ENCODE measurements at places on chromosomes 5 and 9.

- no peak for DNase-seq
These were observed 977 bp downstream of the MGAT4B start for GRCh38 chr5:179805529-179806249.

DNA sequence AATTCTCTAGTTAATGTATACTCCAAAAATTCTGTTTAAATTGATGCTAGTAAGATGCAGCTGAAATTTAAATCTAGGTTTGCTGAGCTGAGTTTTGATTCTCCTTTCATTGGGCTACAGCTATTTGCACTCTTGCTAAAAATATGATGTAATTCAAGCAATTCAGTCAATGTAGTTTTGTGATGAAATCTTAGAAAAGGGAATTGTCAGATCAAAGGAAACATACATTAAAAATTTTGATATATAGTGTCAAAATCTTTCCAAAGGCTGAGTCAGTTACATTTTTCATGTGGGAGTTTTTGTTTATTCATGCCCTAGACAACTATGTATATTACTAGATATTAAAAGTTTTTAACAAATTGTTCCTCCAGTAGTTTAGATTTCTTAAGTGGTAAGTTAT lies 334.9 kb upstream of the DAB2 start:
- DNase-seq: no peak

- no peak for DNase-seq
These were observed 1.7 kb downstream of the MEGF9 start for GRCh38 chr9:120712539-120713031.

GRCh38 chr5:147391781-147392180 lies 118.1 kb downstream of the DPYSL3 start:
- no peak for DNase-seq

DNA sequence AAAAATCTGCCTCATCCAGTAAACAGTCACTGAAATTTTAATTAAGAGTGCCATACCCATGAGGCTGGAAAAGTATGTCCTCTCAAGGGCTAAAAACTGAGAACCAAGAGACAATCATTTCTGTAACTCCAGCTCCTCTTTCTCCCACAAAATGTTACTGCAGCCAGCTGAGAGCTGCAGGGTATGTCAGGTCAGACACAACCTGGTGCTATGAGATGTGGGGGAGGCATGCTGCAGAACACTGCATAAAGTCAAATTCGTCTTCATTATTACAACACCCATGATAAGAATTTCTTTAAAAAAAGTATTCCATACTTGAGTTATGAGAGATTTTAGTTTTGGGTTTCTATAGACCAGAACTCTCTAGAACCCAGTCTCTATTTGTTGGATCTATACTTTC lies 162.2 kb downstream of the CDC42SE2 start:
- DNase-seq: no peak

DNA sequence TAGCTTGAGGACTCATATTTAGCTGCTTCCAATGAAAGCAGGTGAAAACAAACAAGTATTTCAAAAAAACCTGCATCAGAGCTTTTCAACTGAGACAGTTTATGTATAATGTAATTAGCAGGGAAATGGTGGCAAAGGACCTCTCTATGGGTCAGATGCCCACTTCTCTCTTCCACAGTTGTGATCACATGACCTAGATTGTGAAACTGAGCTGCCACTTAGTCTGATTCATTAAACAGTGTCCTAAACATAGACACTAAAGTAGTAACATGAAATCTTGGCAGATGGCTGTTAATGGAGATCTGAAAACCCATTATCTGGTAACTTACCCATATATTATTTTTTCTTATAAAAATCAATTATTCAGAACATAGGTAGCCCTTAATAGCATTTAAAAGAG lies 663.6 kb upstream of the RIOK2 start:
- no peak for DNase-seq

DNA sequence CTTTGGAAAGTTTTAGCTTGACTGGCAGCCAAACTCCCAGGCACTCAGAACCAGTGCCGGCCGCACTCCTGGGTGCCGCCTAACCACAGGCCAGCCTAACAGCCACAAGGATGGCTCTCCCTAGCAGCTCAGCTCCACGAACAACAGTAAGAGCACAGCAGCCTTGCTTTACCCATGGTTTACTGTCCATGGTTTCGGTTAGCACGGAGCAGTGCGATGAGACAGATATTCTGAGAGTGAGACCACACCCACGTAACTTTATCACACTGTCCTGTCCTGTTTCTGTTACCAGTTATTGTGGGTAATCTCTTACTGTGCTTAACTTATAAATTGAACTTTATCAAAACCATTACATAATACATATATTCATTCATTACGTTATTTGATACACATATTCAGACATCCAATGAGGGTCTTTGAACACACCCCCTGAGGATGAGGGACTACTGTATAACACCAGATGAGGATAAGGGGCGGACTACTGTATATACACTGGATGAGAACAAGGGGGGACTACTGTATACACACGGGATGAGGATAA lies 12.4 kb downstream of the CLPTM1L start:
- DNase-seq: no peak

DNA sequence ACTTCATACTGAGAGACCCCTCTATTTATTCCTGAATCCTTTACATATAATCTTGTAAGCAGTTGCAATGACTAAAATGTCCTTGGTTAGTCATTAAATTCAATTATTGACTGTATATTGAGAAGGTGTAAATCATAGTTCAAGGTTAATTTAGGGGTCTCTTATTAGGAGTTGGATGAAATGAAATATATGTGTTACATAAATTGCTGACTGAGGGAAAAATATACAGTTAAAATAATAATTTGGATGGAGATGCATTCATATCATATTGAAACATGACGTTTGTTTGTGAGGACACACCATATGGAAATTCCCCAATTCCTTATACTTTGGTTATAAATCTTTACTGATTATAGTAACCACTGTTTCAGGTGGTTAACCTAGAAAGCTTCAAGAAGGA lies 430.6 kb downstream of the PDE4D start:
- DNase-seq: no peak

DNA sequence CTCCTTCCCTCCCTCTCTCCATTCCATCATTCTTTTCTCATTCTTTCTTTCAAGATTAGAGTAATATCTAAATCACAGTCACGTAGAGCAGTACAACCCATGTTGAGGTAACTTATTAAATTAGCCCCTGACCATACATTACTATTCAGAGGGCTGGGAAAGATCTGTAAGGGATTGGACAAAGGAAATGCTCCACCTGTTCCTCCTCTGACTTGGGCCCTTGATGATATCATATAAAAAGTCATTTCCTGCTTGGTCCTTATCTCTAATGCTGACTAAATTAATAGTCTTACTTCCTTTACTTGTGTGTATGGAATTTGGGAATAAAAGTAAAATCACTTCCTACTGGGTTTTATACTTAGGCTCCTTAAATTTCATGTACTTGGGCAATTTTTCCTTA lies 40.8 kb downstream of the SNX18 start:
- DNase-seq: no peak

DNA sequence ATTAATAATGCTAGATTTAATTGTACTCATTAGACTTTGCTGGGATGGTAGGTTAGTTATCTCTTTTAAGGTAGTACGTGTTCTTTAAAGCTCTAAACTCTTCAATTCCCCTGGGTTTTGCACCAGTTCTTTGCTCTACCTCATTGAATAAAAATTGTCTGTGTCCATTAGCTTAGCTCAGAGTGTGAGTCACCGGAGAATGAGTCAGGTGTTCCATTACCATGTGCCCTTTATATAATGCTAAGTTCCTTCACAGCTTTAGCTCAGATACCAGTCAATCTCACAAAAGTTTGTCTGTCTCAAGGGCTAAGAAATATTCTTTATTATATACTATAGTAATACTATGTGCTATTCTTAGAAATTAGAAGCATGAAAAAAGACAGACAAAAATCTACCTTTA lies 339.4 kb downstream of the PRELID2 start:
- no peak for DNase-seq

DNA sequence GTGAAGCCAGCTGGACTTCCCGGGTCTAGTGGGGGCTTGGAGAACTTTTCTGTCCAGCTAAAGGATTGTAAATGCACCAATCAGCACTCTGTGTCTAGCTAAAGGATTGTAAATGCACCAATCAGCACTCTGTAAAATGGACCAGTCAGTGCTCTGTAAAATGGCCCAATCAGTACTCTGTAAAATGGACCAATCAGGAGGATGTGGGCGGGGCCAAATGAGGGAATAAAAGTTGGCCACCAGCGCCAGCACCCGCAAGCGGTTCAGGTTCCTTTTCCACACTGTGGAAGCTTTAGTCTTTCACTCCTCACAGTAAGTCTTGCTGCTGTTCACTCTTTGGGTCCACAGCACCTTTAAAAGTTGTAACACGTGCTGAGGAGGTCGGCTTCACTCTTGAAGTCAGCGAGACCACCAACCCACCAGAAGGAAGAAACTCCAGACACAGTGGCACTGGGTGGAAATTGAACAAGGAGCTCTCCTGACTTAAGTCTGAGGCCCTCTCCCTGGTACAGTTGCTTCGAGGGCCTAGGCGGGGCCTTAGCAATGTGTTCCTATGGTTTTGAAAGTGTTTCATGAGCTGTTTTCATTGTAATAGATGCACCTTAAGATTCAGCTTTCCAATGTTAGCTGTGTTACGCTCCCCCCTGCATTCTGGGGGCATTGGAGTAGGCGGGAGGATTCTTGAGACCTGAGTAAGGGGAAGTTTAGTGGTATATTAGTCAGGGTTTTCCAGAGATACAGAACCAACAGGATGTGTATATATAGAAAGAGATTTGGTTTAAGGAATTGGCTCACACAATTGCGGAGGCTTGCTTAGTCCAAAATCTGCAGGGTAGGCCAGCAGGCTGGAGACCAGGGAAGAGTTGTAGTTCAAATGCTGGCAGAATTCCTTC lies 21.5 kb upstream of the MYO10 start:
- no peak for DNase-seq

GRCh38 chr5:14816374-14816998 lies 55.1 kb downstream of the ANKH start:
- DNase-seq: no peak

DNA sequence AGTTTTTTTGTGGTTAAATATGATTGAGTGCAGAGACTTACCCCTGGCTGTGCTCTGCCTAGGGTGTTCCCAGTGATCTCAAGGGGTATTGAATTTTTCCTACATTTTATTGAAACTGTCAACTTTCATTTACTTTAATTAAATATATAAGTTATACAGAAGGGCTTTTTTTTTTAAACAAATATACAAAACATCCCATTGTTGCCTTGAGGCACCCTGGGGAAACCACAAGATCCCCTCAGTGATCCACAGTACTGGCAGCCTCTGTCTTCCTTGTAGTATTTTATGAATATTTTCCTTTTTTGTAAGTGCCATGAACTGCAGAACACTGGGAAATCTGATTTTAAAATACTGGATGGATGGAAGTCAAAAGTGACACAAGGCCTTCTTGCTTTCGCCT lies 123.7 kb downstream of the TLE1 start:
- DNase-seq: no peak

- DNase-seq: no peak
These were observed 24.9 kb downstream of the RGMB start for GRCh38 chr5:98798371-98798770.

GRCh38 chr9:89991204-89991790 lies 386.5 kb downstream of the GADD45G start:
- DNase-seq: no peak

GRCh38 chr5:147276497-147276896 lies 41.7 kb downstream of the STK32A start:
- no peak for DNase-seq

DNA sequence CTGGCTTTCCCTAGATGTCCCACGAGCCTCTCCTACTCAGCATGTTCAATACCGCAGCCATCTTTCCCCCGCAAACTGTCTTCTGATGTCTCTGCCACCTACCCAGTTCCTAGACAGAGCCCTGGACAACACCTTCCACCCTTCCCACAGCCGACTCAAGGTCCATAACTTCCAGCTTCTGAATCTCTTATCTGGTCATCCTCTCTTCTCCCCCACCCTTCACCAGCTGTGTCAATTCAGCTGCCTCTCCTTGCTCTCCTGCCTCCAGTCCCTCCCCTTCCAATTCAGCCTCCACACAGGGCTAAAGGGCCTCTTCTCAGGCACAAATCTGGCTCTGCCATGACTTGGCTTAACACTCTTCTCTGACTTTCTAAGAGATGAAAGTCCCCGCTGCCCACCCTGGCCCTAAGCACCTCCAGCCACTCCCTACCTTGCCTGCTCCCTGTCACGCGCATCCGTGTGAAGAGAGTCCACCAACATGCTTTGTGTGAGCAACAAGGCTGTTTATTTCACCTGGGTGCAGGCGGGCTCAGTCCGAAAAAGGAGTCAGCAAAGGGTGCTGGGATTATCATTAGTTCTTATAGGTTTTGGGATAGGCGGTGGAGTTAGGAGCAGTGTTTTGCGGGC lies 25.2 kb downstream of the AQP7 start:
- no peak for DNase-seq

DNA sequence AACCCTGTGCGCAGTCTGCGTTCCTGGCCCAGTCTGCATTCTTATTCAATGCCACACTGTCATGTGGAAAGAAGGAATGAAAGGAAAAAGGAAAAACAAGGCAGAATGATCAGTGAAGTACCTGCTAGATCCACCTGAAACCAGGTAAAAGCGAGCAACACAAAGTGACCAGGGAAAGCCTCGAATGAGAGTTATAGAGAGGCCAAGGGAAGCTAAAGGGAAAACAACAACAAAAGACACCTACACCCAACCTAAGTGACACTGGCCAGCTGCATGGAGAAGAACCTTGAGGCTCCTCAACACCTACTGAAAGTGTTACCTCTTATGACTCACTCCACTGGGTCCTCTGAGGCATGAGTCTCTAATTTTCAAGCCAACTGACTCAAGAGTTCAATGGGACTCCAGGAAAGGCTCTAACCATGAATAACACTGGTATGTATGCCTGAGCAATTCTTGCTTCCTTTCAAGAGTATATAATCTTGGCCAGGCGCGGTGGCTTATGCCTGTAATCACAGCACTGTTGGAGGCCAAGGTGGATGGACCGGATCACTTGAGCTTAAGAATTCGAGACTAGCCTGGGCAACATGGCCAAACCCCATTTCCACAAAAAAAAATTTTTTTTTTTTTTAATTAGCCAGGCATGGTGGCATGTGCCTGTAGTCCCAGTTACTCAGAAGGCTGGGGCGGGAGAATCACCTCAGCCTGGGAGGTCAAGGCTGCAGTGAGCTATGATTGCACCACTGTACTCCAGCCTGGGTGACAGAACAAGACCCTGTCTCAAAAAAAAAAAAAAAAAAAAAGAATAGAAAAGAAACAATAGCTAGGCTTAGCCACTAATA lies 29.0 kb downstream of the MTMR12 start:
- no peak for DNase-seq

Data from stimulated activated CD8-positive, alpha-beta memory T cell treated with anti-CD3 and anti-CD28 coated beads, Interleukin-7, amount 100 ng/mL, for 1 hour (primary cell).